Karpas-422 (cell line): ENCODE measurements at places on chromosomes 2 and 18.

- DNase-seq, result no peak
Observed at GRCh38 chr2:168490946-168491605, 35.0 kb downstream of the CERS6 start.

DNA sequence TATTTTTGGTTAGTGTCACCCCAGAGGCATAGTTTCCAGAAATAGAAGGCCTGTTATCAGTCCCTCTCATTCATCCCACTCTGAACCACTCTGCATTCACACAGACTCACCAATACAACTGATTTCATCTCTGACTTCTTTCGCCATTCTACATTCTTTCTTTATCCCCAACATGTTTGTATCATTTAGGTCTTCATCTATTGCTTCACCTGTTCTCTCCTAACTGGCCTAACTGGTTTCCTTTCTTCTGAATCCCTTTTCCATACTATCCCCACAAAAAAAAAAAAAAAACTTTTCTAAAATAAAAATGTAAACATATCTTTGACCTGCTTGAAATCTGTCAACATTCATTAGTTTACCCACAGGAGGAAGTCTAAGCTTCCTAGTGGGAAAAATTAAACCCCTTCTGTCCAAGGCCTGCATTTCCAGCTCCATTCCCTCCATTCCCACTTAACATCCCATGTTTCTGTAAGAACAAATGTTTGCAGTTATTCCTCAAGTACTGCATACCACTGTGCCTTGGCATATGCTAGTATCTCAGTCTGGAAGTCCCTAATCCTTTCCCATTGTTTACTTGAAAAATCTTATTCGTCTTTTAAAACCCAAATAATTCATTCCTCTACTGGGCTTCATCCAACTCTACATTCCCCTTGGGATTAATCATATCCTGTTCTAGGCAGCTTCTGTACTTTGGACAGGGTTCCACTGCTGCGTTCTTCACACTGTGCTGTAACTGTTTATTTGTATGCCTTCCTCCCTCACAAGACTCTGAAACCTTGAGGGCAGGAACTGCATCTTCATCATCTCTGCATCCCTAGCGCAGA lies 68.5 kb downstream of the FIGN start:
- DNase-seq, result no peak

- DNase-seq, result no peak
Observed at GRCh38 chr2:70641263-70641784, 87.7 kb upstream of the TGFA start.

GRCh38 chr2:144515696-144516410 lies 4.1 kb downstream of the ZEB2 start:
- DNase-seq, result peak; percentile 75

GRCh38 chr2:41879235-41879916 lies 168.4 kb upstream of the PKDCC start:
- peak; percentile 60 for DNase-seq

DNA sequence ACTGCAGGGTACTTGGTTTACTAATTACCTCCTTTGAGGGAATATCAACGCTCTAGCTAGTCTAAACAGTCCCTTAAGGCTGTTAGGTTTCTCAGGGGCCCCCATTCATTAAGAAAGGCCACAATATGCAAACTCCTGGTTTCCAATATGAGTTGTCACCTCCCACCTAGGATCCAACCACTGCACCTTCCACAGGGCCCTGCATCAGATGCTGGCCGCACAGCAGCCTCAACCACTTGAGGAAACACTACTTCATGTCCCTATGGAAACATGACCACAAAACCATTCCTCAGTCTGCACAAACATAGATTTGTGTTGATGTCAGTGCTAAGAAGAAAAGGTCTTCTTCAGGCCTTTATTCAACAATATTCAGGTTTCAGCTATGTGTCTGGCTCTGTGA lies 40.9 kb downstream of the STAT4 start:
- DNase-seq, result no peak

DNA sequence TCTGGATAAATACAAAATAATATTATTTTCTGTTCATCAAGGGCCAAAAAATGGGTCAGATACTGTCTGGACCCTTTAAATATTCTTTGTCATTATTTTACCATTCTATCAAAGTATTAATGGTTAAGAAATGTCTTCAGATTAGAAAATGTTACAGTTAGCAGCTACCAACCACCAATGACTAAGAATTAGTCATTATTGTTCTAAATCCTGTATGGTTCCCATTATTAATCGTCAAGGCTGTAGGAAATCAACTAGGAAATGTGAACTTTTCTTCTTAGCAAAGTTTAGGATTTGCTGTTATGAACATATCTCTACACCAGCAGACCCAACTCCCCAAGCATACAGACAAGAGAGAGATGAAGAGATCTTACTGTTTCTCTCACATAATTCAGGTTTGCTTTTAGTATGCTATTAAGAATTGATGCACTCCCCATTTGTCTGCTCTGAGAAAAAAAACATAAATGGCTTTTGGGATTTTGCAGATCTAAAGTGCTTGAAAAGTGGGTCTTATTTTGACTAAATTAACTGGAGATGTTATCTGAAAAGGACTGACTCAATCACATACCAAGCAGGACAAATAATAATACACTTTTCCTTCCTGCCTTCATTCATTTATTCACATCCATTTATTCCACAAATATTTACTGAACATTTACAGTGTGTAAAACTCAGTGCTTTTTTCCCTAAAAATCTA lies 147.7 kb downstream of the PPP1R1C start:
- DNase-seq, result no peak

DNA sequence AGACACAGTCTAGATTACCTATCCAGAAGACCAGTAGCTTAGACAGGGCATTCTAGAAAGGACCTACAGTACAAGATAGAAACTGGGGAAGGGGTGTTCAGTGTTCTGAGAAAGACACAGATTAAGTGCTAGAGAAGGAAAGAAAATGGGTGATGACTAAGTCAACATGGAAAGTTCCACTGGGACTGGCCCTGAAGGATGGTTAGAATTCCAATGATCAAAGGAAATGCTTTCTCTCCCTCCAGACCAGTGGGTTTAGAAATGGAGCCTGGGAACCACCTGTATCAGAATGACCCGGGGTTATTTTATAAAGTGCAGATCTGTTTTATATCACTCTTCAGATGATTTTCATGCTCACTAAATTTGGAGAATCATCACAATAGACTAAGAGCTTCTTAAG lies 5.8 kb upstream of the COLEC12 start:
- DNase-seq, result no peak

DNA sequence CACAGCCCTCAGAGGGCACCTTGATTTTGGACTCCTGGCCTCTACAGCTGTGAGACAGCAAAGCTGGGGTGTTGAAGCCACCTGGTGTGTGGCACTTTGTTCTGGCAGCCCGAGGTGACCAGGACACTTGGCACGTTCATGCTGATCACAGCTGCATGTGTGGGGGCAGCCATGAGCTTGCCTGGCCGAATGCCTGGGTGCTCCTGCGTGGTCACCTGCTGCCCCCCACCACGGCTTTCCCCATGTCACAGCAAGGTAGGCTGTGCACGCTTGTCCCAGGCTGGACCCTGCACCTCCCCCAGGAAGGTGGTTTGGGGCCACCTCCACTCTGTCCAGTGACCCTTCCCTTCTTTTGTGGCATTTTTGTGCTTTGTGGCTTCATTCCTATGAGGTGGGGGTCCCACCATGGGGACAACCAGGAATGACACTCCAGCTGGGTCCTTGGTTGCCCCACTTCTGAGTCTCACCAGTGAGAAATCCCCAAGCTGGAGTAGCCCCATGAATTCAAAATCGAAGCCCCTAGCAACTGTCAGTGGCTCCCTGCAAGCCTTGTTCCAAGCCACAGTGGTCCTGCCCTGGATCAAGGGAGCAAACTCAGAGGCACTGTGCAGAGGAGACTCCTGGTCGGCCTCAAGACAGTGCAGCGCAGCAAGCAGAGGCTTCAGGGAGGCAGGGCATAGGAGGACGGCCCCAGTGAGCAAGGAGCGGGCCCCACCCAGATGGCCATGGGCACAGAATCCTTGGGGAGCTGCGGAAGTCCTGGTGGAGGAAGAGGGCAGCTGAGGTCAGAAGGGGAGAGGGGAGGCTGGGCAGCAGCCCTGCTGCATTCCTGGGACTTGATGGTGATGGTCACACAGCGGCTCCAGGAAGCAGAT lies 121.4 kb upstream of the HS6ST1 start:
- DNase-seq, result no peak

GRCh38 chr2:200985799-200986198 lies 22.3 kb upstream of the ORC2 start:
- no peak for DNase-seq

- DNase-seq, result no peak
Observed at GRCh38 chr2:181779288-181780021, 99.1 kb upstream of the NEUROD1 start.

GRCh38 chr2:132978840-132979239 lies 308.8 kb upstream of the LYPD1 start:
- no peak for DNase-seq

- peak; percentile 83 for DNase-seq
Observed at GRCh38 chr2:201258666-201259615, 1.4 kb upstream of the CASP8 start.

DNA sequence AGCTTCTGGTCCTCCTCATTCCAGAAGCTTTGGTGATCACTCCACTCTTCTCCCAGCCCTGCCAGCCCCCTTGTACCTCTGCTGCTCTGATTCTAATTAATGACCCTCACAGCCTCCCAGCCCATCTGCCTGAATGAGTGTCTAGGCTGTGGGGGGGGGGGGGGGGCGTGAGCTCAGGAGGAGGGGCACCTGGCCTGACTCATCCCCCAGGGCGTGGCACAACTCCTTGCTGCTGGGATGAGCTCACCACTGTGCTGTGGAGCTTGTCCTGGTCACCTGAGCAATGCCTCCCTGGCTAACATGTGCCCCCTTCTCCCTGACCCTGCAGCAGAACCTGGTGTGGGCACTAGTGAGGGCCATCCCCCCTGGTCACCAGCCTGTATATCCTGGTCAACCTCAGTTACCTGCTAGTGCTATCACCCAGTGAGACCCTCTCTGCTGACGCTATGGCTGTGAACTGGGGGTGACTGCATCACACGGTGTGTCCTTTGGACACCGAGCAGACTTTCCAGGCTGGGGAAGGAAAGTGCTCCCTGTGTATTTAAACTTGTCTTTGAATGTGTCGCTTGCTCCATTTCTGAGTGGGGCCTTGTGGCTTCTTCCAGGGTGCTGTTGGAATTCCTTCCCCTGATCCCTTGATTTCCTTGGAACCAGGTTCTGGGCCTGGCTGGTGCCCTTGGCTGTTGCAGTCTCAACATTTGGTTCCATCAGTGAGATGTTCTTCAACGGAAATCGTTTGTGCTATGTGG lies 41.5 kb upstream of the PUM2 start:
- no peak for DNase-seq

DNA sequence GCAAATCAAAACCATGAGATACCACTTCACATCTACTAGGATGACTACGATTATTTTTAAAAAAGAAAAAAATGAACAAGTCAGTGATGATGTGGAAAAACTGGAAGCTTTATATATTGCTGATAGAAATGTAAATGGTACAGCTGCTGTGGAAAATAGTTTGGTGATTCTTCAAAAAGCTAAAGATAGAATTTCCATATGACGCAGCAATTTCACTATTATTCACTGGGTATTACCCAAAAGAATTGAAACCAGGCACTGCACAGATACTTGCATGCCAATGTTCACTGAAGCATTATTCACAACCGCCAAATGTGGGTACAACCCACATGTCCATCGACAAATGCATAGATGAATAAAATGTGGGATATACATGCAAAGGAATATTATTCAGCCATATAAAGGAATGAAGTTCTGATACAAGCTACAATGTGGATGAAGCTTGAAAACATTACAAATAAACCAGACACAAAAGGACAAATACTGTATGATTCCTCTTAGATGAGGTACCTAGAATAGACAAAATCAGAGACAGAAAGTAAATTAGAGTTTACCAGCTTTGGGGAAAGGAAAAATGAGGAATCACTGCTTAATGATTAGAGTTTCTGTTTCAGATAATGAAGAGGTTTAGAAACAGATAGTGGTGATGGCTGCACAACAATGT lies 11.1 kb downstream of the RTTN start:
- DNase-seq, result no peak

- no peak for DNase-seq
Observed at GRCh38 chr2:217505303-217505702, 497.5 kb downstream of the TNS1 start.

DNA sequence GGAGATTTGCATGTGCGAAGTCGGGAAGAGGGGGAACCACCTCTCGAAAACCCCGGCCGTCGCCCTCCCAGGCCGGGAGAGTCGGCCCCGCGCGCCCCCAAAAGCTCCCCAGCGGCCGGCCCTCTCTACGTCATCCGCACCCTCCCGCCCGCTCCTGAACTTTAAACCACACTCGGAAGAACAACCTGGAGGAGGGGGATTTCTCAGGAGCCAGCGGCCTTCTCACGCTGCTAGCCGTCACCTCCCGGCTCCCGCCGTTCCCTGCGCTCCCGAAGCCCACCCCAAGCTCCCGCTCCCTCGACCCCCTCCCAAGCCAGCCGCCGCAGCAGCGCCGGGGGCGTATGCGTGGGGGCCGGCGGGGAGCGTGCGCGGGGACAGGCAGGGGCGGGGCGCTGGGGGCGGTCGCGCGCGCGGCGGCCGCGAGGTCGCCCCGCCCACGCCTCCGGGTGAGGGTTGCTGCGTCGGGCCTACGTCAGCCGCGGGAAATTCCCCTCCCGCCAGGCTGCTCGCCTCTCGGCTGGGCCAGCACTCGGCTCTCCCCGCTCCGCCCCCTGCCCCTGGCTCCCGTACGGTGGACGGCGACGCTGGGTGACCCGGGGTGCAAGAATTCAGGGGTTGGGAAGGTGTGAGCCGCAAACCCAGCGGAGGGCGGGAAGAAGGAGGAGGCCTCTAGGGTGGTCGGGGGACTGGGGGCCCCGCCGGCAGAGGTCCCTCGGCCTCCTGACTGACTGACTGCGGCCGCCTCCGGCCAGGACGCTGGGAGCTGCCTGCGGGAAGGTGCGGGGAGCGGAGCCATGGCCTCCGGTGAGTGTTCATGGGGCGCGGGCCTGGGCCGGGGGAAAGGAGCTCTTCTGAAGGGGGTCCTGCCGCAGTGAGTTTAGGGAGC lies at the start of gene REL:
TSS of gene REL (plus strand) at position 528 of the 886 bp plus-strand sequence. CDS start at position 795, 267 bp downstream.
- peak; percentile 98 for DNase-seq

DNA sequence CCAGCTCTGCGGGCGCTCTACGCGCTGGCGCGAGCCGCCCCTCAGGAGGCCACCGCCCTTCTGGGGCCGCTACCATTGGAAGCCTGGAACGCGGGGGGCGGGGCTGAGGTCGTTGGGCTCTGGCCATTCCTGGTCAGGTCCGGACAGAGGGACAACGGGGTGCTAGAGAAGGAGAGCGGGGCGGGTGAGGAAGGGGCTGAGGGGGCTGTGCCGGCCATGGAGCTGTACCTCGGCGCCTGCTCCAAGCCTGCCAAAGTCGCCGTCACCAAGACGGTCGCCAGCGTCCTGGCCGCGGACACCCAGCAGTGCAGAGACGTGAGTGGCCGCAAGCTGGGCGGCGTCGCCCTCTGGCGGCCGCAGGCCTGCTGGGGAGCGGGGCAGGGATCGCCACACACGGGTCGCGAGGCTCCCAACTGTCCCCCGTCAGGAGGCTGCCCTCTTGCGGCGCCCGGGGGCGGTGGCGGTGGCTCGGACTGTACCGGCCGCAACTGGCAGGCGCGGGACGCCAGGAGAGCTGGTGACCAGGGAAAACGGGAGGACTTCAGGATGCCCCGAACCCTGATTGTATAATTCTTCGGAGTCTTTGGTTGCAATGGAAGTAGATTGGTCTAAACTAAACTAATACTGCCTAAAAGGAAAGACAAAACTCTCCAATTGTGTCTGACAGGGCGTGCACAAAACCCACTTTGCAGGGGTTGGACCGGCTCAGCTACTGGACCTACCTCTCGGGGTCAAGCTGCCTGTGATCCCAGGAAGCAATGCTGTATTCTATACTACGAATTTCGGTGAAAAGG lies at the start of gene FSIP2:
TSS of gene FSIP2 (plus strand) at position 126 of the 794 bp plus-strand sequence. CDS start at position 217, 91 bp downstream.
- no peak for DNase-seq
